Mesothelial cell of epicardium (in vitro differentiated cells): ENCODE measurements at places on chromosomes 7 and 10. TPM values are rescaled to one million over a fixed set of nuclear protein-coding genes. Genes with fewer than 3 reads are reported as not detected.

SLC26A3 gene
- total RNA-seq, result not detected in 3 replicates

OR2A42 gene
- 0.09 to 0.50 TPM (median 0.22 TPM) in 3 replicates for total RNA-seq

FAM25C gene
- total RNA-seq, result not detected in 3 replicates

LRRC4 gene
- 2.3 to 3.2 TPM (median 2.9 TPM) in 3 replicates for total RNA-seq

WASHC2C gene
- total RNA-seq, result 40.6 to 48.4 TPM (median 43.7 TPM) in 3 replicates

ADIRF gene
- total RNA-seq, result 0.29 TPM in 1 of 3 replicates, not detected in the others

ACTA2 gene
- 126 to 133 TPM (median 126 TPM) in 3 replicates for total RNA-seq

ASB13 gene
- total RNA-seq, result 26.3 to 28.5 TPM (median 28.0 TPM) in 3 replicates

APBB1IP gene
- total RNA-seq, result 0.20 to 0.22 TPM in 2 of 3 replicates, not detected in the other

HYCC1 gene
- total RNA-seq, result 19.4 to 22.7 TPM (median 20.3 TPM) in 3 replicates

FAM149B1 gene
- 31.4 to 33.7 TPM (median 31.9 TPM) in 3 replicates for total RNA-seq

HECW1 gene
- total RNA-seq, result 1.0 to 1.9 TPM (median 1.4 TPM) in 3 replicates

CFAP70 gene
- total RNA-seq, result 5.2 to 5.7 TPM (median 5.7 TPM) in 3 replicates

COL28A1 gene
- total RNA-seq, result 1.6 to 1.8 TPM (median 1.7 TPM) in 3 replicates

NXPH1 gene
- total RNA-seq, result not detected in 3 replicates

DNAH11 gene
- total RNA-seq, result 0.50 to 0.80 TPM (median 0.53 TPM) in 3 replicates

BMPR1A gene
- 96.1 to 106 TPM (median 100.0 TPM) in 3 replicates for total RNA-seq

ZNF438 gene
- total RNA-seq, result 5.3 to 6.6 TPM (median 6.0 TPM) in 3 replicates

ELAPOR2 gene
- 46.3 to 55.2 TPM (median 54.2 TPM) in 3 replicates for total RNA-seq

RPEL1 gene
- total RNA-seq, result not detected in 3 replicates

IQUB gene
- 0.72 to 0.97 TPM (median 0.93 TPM) in 3 replicates for total RNA-seq

ADRA2A gene
- 4.7 to 5.2 TPM (median 4.9 TPM) in 3 replicates for total RNA-seq

CALHM1 gene
- total RNA-seq, result not detected in 3 replicates

CHRM2 gene
- total RNA-seq, result 40.9 to 47.7 TPM (median 41.6 TPM) in 3 replicates

C10orf88 gene
- 12.6 to 15.7 TPM (median 13.5 TPM) in 3 replicates for total RNA-seq

PNLIPRP2 gene
- total RNA-seq, result not detected in 3 replicates

INA gene
- total RNA-seq, result 1.1 to 1.2 TPM (median 1.2 TPM) in 3 replicates

ACBD7 gene
- 2.1 to 3.1 TPM (median 2.4 TPM) in 3 replicates for total RNA-seq

SCART1 gene
- 4.1 to 4.7 TPM (median 4.4 TPM) in 3 replicates for total RNA-seq

STK31 gene
- 0.72 to 1.3 TPM (median 0.94 TPM) in 3 replicates for total RNA-seq

GPC2 gene
- 49.8 to 50.6 TPM (median 50.0 TPM) in 3 replicates for total RNA-seq

TLX1 gene
- not detected in 3 replicates for total RNA-seq

MYH16 gene
- total RNA-seq, result 0.09 TPM in 1 of 3 replicates, not detected in the others

ST8SIA6 gene
- total RNA-seq, result 1.4 to 1.7 TPM (median 1.4 TPM) in 3 replicates

ENO4 gene
- 0.97 to 2.6 TPM (median 1.9 TPM) in 3 replicates for total RNA-seq

SPDYE3 gene
- total RNA-seq, result not detected in 3 replicates

NOC3L gene
- total RNA-seq, result 23.7 to 26.2 TPM (median 25.5 TPM) in 3 replicates
